GM23338 (cell line): ENCODE measurements at places on chromosomes 7 and 10.

- no peak for DNase-seq
Observed at GRCh38 chr10:127372361-127372760, 176.0 kb upstream of the INSYN2A start.

DNA sequence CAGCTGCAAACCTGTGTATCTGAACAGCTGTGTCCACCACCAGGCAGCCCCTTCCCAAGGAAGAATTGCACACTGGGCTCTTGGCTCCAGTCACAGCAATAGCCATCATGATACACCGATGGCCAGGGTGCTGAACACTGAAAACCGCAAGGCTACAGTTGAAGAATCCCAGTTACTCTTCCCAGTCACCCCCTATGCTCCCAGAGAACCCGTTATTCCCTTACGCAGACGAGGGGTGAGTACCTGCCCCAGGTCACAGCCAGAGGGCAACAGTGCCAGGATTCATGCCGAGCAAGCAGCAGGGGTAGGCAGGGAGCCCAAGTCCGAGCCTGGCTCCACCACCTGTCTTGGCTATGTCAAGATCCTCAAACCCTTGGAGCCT, 57.8 kb downstream of the RASGEF1A start:
- no peak for DNase-seq

DNA sequence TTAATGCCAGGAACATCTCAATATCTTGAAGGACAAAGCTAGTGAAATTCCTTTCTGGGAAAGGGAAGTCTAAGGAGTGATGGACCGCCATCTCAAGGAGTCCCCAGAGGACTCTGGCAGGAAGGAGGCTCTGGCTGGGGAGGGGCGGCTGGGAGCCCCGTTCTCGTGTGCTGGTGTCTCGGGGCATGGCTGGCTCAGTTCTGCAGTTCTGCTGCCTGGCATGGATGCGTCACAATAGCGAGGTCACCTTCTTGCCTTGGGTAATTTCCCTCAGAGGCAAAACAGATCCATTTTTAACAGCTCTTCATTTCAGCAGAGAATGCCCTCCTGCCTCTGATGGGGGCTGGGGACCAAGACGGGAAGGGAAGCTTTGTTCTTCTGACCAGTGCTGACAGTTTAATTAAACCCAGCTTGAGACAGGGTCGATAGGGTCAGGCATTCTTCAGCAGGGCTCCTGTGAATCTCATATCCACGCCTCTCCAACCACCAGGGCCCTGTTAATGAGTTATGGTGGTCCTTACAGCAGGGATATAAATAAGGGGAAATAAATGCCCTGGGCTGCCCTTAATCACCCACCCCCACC, 35.7 kb downstream of the SLIT1 start:
- DNase-seq: no peak

- no peak for DNase-seq
Observed at GRCh38 chr7:85997515-85997914, 646.2 kb upstream of the GRM3 start.

DNA sequence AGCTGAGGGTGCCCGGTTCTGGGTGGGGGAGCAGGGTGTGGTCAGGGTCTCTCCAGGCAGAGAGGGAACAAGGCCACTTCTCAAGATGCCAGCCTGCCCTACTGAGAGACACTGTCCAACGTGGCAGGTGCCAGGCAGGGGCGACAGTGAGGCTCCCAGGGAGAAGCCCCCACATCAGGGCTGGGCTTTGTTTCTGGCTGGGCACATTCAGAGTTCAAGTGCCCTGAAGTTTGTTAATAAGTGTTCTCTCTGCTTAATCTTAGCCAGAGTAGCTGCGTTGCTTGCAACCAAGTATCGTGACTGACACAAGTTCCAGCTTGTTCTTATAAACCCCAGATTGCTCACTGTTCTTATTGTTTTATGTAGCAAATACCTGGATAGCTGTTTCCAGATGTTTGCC, 21.8 kb downstream of the FOXL3 start:
- DNase-seq: no peak

DNA sequence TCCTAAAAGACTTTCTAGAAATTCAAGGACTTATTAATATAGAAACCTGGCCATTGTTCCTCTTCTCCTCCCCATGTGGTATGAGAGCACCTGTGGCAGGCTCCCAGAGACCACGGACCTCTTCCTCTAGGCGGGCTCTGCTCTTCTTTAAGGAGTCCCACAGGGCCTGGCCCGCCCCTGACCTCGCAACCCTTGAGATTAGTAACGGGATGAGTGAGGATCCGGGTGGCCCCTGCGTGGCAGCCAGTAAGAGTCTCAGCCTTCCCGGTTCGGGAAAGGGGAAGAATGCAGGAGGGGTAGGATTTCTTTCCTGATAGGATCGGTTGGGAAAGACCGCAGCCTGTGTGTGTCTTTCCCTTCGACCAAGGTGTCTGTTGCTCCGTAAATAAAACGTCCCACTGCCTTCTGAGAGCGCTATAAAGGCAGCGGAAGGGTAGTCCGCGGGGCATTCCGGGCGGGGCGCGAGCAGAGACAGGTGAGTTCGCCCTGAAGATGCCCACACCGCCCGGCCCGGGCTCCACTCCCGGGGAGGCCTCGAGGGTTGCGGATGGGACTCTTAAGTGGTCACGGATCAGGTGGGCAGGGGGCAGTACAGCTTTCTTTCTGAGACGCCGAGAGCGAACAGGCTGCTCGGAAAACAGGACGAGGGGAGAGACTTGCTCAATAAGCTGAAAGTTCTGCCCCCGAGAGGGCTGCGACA, at the start of gene SLC26A4:
Gene SLC26A4, plus strand, starts transcription at position 448 of the 700 bp plus-strand sequence. CDS start 814 bp downstream, outside the sequence.
- peak; percentile 64 for DNase-seq

GRCh38 chr7:139452958-139453672, 30.4 kb downstream of the KLRG2 start:
- DNase-seq: peak; percentile 54
